ENCODE measurements at places on chromosomes 6 and 20.

- no peaks in the 10 kb centered on the region for H3K4me1 ChIP-seq
- DNase-seq: no peak
- H3K36me3 ChIP-seq: no peaks in the 10 kb centered on the region
- no peak overlapping the region for H3K27ac ChIP-seq
- no peaks in the 10 kb centered on the region for H3K27me3 ChIP-seq
Measured at GRCh38 chr20:8689337-8689736, 379.6 kb upstream of the PLCB4 start.

DNA sequence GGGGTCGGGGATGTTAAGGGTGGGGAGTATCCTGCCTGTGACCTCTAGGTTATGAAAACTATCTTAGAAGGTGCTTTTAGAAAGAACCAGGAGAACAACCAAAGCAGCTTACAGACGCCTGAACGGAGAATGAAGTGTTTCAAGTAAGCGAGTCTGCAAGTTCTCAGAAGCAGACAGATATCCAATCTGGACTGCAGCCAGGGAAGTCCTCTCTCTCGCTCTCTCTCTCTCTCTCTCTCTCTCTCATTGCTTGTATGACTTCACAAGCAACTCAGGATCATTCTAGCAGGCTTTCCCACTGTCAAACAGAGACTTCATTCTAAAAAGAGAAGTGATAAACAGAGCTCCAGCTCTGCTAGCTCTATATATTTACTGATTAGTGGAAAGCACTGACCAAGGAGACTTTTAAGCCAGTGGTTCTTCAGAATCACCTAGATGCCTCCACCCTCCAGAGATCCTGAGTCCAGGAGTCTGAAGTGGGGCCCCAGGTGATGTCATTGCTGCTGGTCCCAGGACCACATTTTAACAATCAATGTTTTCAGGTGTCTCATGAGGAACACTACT, 6.0 kb downstream of the TCF21 start:
- H3K4me1 ChIP-seq: peaks cover 21% of the 10 kb centered on the region
- H3K4me3 ChIP-seq: no peak overlapping the region
- no peak overlapping the region for H3K27ac ChIP-seq

DNA sequence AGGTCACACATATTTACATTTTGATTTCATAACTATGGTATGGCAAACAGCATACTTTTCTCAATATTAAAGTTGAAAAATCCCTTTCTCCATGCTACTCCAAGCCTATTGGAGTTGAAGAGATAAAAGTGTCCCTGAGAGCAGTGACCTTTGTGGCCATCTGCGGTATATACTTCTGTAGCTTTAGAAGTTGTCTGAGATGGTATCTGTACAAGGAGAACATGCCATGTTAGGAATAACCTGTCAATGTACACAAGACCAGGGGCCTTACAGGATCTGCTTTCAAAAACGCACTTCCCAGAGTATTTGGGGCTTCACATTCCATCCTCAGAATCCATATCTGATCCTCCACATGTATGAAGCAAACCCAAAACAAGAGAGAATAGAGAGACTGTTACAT, 226.7 kb downstream of the MEI4 start:
- H3K4me3 ChIP-seq: no peak overlapping the region
- no peaks in the 10 kb centered on the region for H3K4me1 ChIP-seq
- H3K36me3 ChIP-seq: no peaks in the 10 kb centered on the region
- H3K27ac ChIP-seq: no peak overlapping the region
- H3K27me3 ChIP-seq: no peaks in the 10 kb centered on the region
- DNase-seq: no peak

- H3K4me1 ChIP-seq: peaks cover 29% of the 10 kb centered on the region
- H3K27ac ChIP-seq: no peak overlapping the region
- H3K27me3 ChIP-seq: peaks cover 11% of the 10 kb centered on the region
- no peak overlapping the region for H3K4me3 ChIP-seq
Measured at GRCh38 chr6:46329568-46329967, 158.8 kb upstream of the ENPP5 start.

- no peak for DNase-seq
- no peaks in the 10 kb centered on the region for H3K27me3 ChIP-seq
- peaks cover 7% of the 10 kb centered on the region for H3K36me3 ChIP-seq
- no peak overlapping the region for H3K27ac ChIP-seq
- peaks cover 39% of the 10 kb centered on the region for H3K4me1 ChIP-seq
Measured at GRCh38 chr6:133964052-133964451, 11.0 kb downstream of the TBPL1 start.

DNA sequence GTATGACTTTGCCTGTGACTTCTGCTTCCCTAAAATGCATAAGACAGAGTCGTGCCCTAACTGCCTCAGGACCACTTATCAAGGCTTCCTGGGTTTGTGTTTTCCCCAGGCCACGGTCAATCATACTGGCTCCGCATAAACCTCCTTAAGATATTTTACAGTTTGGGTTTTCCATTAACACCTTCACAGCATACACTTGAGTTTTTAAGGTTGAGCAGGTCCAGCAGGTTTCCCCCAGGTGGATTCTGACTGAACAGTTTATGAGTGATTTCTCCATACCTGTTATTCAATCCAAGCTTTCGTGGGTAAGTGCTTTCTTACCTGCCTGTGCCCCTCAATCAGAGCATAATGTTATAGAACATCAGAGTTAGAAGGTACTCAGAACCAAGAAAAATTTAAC, 39.3 kb downstream of the NINL start:
- no peaks in the 10 kb centered on the region for H3K4me1 ChIP-seq
- peaks cover 3% of the 10 kb centered on the region for H3K27me3 ChIP-seq
- H3K36me3 ChIP-seq: no peaks in the 10 kb centered on the region
- H3K27ac ChIP-seq: no peak overlapping the region
- no peak overlapping the region for H3K4me3 ChIP-seq

GRCh38 chr6:42786525-42786985, 4.7 kb downstream of the BICRAL start:
- H3K36me3 ChIP-seq: peaks cover 30% of the 10 kb centered on the region
- peaks cover 43% of the 10 kb centered on the region for H3K4me1 ChIP-seq
- H3K27me3 ChIP-seq: no peaks in the 10 kb centered on the region
- H3K4me3 ChIP-seq: no peak overlapping the region
- DNase-seq: no peak
- H3K27ac ChIP-seq: no peak overlapping the region

DNA sequence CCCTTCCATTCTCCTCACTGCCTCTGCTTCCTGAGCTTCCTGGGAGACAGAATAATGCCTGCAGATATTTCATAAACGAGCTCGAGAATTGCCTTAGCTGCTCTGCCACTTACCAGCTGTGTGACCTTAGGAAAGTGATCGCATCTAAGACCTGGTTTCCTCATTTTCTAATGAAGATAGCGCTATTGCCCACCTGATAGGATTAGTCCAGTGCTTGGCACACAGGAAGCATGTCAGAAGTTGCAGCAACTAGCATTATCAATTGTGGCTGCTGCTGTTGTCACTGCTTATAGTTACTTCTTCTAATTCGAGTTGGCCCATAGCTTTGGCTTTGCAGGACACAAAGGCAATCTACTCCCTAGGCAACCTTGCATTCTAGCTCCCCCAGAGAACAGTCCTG, 305.5 kb upstream of the SGK1 start:
- no peak overlapping the region for H3K4me3 ChIP-seq
- H3K36me3 ChIP-seq: no peaks in the 10 kb centered on the region
- peaks cover 14% of the 10 kb centered on the region for H3K27me3 ChIP-seq
- no peak for DNase-seq
- no peak overlapping the region for H3K27ac ChIP-seq

Data from activated CD8-positive, alpha-beta memory T cell treated with anti-CD3 and anti-CD28 coated beads, Interleukin-2, amount 10 ng/mL, durations not matched to agents 7 days and 5 days (primary cell).